Stimulated activated CD4-positive, alpha-beta T cell treated with anti-CD3 and anti-CD28 coated beads, Interleukin-1b, Interleukin-23, amount 100 ng/mL, for 1 hour (primary cell): ENCODE measurements at places on chromosomes 2 and 18.

- DNase-seq: no peak
Measured at GRCh38 chr2:45218297-45218696, 209.0 kb upstream of the SIX2 start.

GRCh38 chr2:230939066-230939591 lies 14.1 kb upstream of the GPR55 start:
- no peak for DNase-seq

- no peak for DNase-seq
Measured at GRCh38 chr2:17858064-17858463, 20.4 kb upstream of the KCNS3 start.

- no peak for DNase-seq
Measured at GRCh38 chr2:60226943-60227342, 326.5 kb downstream of the BCL11A start.

DNA sequence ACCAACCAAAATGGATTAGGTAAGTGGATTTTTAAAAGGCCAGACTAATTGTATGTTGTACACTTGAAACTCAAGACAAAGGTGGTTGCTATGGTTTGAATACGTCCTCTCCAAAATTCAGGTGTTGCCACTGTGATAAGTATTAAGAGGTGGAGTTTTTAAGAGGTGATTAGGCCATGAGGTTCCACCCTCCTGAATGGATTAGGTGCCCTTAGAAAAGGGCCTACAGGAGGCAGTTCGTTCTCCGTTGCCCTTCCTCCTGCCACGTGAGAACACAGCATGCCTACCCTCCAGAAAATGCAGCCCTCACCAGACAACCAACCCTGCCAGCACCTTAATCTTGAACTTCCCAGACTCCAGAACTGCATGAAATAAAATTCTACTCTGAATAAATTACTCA lies 51.2 kb downstream of the CHMP3 start:
- DNase-seq: no peak

- DNase-seq: no peak
Measured at GRCh38 chr18:42028247-42028832, 73.3 kb downstream of the PIK3C3 start.

GRCh38 chr2:187982668-187983067 lies 309.0 kb upstream of the GULP1 start:
- no peak for DNase-seq

DNA sequence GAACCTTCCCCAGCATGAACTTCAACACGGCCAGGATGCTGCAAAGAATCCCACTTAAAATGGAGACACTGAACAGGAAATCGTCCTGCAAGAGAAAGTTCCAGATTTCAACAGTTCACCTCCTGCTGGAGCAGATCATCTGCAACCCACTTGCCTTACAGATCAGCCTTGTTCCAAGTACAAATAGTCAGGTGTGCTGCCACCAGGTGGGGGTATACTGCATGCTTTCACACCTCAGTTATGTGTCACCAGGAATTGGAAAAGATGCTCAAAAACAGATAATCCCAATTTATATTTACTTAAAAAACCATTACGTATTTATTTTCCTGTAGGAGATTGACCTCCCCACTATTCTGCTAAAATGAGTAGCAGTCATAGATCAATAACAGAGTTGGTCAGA lies 212.3 kb downstream of the MGAT5 start:
- DNase-seq: no peak

DNA sequence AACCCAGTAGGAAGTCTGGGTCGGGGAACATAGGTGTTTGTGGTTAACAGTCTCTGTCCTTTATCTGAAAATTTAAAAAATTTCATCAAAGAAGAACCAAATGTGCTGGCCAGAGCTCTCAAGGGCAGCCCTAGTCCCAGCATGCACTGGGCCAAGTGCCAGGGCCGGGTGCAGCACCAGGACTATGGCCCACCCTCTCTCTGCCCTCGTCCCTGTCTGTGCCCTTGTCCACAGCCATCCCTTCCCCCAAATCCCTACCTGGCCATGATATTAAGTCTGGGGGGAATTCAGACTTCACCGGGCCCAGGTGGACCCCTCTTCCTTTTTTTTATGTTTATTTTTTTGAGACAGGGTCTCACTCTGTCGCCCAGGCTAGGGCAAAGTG lies 14.4 kb upstream of the ZFP36L2 start:
- DNase-seq: no peak

- no peak for DNase-seq
Measured at GRCh38 chr2:101658387-101658786, 39.1 kb upstream of the MAP4K4 start.

DNA sequence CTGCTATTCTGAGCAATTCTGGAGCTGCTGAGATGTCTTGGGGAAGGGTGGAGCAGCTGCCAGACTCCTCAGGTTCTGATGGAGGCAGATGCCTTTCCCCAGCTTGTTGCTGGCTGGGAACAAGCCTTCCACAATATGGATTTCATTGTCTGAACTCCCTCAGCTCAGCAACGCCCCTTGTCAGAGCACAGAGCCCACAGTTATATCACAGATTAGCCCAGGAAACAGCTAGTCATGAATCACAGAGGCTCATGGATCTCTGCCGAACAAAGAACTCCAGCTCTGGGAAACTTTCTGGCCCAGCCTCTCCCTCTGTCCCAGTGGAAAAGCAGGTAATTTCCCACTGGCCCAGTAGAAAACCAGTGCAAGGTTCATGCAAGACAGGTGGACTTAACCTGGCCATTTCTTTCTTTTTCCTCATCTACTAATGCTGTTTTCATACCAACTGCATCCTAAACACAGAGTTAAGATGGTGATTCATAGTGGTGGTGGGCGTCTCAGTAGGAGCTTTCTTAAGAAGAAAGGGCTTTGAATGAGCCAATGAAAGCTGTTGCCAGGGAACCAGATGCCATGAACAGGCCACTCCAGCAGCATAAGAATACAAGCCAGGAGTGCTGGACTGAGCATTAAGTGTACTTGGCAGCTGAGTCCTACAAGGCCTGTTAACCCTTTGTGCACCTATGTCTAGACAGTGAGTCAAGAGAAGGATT lies 8.7 kb upstream of the KIAA2012 start:
- DNase-seq: no peak

DNA sequence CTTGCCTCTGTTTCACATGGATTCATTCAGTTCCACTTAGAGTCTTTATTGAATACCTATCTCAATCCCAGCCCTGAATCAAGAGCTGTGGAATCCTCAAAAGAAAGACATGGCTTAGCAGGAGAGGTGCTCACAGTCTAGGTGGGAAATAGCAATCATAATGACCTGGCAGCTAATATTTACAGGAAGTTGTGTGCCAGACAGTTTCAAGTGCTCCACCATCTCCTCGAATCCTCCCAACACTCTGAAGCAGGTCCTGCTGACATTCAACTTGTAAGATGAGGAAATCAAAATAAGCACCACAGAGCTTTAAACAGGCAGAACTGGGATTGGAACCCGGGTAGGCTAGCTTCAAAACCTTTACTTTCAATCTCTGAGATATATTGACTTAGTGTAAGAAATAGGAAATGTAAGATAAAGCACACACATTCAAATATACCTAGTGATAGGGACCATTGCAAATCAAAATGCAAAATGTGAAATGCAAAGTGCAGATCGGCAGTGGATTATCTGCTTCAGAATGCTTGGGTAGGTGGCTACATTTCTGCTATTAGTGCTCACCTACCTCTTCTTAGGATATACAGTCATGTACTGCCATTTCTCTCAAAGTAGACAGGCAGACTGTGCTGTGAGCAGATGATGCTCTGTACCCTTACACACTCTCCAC lies 182.0 kb downstream of the PRKCE start:
- no peak for DNase-seq

- DNase-seq: no peak
Measured at GRCh38 chr18:42480441-42480840, 525.4 kb downstream of the PIK3C3 start.

GRCh38 chr18:53745224-53745967 lies 479.1 kb downstream of the MBD2 start:
- DNase-seq: no peak

DNA sequence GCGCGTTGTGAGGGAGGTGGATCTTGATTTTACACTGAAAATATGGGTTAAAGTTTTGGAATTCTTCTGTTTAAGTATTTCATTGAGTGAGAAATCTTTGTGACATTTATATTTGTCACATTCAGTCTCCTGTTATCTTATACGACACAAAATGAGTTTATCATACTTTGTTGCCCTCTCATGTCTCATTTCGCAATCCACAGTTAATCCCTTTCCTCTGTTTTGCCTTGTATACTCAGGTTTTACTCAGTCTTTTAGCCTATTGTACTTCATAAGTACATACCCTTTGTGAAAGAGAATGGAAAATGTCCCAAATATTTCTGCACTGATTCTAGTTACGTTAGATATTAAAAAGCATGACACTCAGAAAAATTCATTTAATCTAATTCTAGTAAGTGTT lies 142.7 kb downstream of the ATP9B start:
- no peak for DNase-seq

DNA sequence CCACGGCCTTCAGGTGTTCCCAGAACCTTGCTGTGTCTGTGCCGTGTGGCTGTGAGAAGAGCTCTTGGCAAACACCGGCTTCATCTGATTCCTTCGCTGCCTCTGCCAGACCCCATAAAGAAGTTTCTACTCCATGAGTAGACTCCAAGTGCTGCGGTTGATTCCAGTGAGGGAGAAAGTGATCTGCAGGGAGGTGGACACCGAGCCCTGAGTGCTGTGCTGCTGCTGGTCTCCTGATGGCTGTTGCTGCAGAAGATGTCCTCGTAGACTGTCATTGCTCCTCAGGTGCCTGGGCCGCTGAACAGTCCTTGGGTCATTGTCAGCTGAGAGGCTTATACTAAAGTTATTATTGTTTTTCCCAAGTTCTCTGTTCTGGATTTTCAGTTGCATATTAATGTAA lies 19.6 kb downstream of the ASB1 start:
- DNase-seq: no peak

DNA sequence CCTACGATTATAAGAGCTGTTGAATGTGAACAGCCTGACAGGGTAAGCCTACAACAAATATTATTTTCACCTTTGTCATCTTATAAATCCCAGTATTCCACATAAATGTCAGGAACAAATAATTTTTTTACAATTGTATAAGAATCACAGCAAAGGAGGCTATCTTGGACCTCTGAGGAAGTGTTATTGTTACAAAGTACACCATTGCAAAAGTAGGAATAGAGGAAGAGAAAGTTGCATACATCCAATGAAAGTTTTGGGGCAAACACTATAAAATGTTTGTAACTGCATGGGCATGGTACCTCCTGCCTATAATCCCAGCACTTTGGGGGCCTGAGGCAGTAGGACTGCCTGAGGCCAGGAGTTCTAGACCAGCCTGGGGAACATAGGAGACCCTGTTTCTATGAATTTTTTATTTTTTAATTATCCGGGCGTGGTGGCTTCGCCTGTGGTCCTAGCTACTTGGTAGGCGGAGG lies 715 bp upstream of the MEMO1 start:
- no peak for DNase-seq

GRCh38 chr2:229445019-229445418 lies 173.9 kb upstream of the PID1 start:
- DNase-seq: no peak

GRCh38 chr2:150732491-150732890 lies 245.0 kb upstream of the RND3 start:
- DNase-seq: no peak

DNA sequence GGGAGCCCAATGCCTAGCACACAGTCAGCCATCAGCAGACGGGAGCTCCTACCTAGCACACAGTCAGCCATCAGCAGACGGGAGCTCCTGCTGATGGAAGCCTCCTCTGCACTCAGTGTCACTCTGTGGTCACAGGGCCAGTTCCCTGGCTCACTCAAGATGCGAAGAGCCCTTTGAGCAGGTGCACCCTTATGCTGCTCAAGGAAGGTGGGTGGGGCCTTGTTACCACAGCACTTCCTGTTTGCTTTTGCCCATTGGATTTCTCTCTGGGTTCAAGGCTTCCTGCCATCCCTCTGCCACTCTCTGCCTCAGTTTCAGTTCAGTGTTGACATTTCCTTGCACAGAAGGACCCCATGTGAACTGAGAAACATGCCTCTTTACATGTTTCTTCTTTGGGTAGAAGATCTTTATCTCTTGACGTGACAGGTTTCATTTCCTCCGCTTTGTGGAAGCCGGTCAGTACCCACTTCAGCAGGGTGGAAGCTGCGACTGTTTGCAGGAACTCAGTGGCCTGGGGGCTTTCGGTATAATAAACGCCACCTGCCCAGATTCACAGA lies 11.6 kb downstream of the TRIB2 start:
- no peak for DNase-seq

GRCh38 chr2:168327328-168327727 lies 79.9 kb upstream of the STK39 start:
- DNase-seq: no peak

GRCh38 chr2:235381261-235381912 lies 112.5 kb upstream of the AGAP1 start:
- no peak for DNase-seq

GRCh38 chr2:202721621-202722020 lies 86.9 kb downstream of the FAM117B start:
- DNase-seq: no peak

DNA sequence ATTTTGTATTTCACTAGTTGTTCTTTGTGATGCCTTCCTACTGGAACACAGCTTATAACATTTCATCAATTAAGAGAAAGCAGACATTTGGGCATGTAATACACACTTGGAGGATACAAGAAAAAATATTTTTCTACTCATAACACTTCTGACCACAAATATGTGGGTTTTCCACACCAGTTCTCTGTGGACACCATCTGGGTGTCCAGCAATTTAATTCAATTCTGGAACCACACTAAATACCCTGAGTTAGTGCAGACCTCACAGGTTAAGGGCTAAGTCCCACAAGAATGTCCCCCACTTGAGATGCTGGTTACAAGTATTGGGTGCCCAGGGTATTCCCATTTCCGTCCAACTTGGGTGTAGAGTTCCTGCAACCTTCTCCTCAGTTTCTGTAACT lies 91.1 kb upstream of the SKOR2 start:
- no peak for DNase-seq

DNA sequence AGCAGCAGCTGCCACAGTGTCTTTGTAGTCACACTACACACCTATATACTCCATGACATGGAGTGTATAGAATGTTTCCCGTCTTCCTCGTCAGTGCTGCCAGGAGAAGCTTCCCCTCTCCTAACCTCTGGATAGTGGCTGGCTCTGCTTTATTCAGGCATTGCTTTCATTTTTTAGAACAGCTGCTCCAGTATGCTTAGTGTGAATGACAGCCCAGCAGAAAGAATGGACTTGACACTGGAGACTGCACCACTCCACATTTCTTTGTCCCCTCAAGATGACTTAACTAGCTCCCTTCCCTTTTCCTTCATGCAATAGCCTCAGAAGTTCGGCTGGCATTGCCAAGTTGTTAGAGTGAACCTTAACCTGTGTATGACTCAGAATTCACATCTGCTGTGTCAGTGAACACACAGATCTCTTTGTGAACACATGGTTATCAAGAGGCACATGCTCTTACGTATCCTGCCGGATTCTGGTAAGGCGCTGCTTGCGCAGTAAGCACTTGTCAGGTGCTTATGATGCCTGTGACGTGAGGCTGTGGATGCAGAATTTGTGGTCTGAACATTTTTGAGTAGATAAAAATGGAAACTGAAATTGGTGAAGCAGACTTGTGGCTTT lies 73.9 kb downstream of the NEDD4L start:
- no peak for DNase-seq

DNA sequence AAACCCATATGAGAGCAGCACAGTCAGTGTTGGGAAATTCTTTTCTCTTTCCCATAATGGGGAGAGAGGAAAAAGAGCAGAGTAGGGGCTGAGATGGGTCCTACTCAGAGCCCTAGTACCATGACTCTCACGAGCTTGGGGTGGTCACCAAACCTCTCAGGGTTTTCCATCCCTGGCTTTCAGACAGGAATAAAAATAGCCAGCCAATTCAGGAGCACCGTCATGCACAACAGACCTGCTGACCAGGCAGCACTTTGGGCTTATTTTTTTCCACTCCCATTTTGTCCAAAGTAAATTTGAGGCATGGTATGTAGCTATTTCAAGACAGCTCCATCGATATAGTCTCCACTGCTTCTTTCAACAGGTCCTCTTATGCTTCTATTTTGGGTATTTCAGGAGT lies 86.4 kb downstream of the TGFA start:
- DNase-seq: no peak
